ENCODE measurements at places on chromosomes 11 and 22. TPM values are rescaled to one million over a fixed set of nuclear protein-coding genes. Genes with fewer than 3 reads are reported as not detected.

GUCY1A2 gene
- total RNA-seq: 15.6 TPM

OR51Q1 gene
- total RNA-seq: not detected

GRCh38 chr11:43517518-43517917 is 158.8 kb downstream of the TTC17 start:
- H3K27me3 ChIP-seq: peaks cover 16% of the 10 kb centered on the region
- no peak overlapping the region for H3K4me3 ChIP-seq
- DNase-seq: no peak
- H3K4me1 ChIP-seq: no peaks in the 10 kb centered on the region

DNA sequence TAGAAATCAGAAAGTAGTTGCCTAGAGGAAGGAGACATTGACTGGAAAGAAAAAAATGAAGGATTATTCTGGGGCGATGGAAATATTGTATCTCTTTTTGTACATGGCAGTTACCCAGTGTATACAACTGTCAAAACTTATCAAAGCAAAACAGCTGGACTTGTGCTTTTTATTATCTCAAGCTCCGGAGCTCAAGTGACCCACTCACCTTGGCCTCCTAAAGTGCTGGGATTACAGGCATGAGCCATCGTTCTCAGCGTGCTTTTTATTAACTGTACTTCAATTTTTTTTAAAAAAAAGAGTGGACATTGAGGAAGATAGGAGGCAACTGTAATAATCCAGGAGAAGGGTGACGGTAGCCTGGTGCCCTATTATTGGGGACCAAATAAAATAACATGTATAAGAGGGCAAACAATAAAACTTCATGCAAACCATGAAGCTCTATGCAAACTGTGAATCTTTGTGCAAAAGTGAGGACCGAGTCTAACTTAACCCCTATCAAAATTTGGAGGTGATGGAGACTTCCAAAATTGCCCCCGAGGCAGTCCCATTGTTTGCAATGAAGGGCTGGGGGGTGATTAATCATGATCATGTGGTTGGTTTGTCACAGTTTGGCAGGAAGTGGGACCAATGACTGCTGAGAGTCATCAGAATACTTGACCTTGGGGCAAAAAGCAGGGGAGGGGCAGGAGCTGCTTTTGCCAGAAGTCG is 23.5 kb downstream of the FZD4 start:
- H3K27ac ChIP-seq: no peak overlapping the region
- peaks cover 21% of the 10 kb centered on the region for H3K4me1 ChIP-seq
- H3K4me3 ChIP-seq: no peak overlapping the region
- DNase-seq: no peak
- no peaks in the 10 kb centered on the region for H3K36me3 ChIP-seq
- no peaks in the 10 kb centered on the region for H3K27me3 ChIP-seq

- no peak overlapping the region for H3K4me3 ChIP-seq
- no peaks in the 10 kb centered on the region for H3K27me3 ChIP-seq
- no peak for DNase-seq
- H3K4me1 ChIP-seq: no peaks in the 10 kb centered on the region
- no peaks in the 10 kb centered on the region for H3K36me3 ChIP-seq
- no peak overlapping the region for H3K27ac ChIP-seq
Observed at GRCh38 chr11:17772704-17773600, 38.4 kb downstream of the KCNC1 start.

YPEL1 gene
- total RNA-seq: 6.9 TPM

DDTL gene
- total RNA-seq: 2.4 TPM
